ENCODE measurements at places on chromosomes 1 and 21.

- DNase-seq: no peak
Measured at GRCh38 chr1:78155121-78155520, 109.4 kb downstream of the GIPC2 start.

- peak; percentile 91 for DNase-seq
Measured at GRCh38 chr1:31306278-31306677, 9.4 kb downstream of the ZCCHC17 start.

- no peak for DNase-seq
Measured at GRCh38 chr1:213921311-213921710, 66.5 kb upstream of the PROX1 start.

DNA sequence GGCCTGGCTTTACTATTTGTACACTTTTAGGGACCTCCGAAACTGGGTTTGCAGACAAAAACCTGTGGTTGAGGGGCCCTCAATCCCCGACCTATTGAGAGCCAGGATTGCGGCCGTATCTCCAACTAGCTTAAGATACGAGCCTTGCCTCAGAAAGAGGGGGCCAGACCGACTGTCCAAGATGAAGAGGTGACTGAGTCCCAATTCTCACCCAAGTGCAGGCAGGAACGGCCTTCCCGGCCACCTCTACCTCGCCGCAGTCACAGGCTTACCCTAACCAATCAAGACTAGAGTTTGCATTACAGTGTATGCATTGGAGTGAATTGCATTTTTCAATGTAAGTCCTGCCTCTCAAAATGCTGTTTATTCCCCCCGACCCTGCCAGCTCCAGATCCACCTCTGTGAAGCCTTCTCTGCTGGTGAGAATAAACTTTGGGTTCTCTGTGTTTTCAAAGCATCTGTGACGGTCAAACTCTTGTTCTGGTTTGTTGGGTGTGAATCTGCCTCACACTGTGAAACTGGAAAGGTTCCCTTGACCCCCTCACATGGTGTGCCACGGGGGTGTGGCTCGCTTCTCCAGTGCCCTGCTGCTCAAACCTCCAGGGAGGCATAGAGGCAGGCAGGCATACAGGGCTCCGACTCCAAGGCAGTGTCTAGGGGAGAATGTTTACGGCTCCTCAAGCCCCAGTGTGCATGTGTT lies 62.2 kb upstream of the WLS start:
- no peak for DNase-seq

- DNase-seq: no peak
Measured at GRCh38 chr1:206556047-206556749, 48.9 kb downstream of the RASSF5 start.

- peak; percentile 70 for DNase-seq
Measured at GRCh38 chr1:209839875-209840546, 12.2 kb downstream of the UTP25 start.

DNA sequence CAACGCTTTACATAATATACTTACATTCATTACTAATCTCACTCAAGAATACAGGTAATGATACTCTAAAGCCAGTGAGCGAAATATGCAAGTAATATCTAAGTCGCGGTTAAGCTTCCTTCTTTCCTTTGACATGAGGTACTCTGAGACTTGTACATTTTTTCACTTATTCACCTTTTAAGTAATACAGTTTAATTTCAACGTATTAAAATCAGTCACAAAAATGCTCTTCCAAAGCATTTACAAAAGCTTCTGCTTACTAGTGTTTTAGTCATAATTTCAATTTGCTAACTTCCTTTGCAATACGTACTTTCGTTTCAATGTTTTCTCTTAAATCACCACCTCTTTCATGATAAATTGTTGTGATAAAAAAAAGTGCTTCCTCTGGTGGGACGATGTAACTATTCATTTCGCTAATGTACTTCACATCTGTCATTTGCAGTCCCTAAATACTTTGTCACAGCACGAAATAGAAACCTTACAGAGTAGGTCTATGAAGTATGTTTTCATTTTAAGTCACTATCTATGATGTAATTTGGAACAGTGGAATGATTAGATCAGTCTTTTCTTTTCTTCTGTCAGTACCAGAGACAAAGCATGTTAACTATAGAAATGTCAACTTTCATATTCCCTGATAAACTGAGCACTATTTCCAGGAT lies 34.0 kb upstream of the ADGRL4 start:
- no peak for DNase-seq

GRCh38 chr1:235898126-235898525 lies 31.4 kb upstream of the LYST start:
- DNase-seq: no peak

GRCh38 chr1:109878531-109879104 lies 32.0 kb upstream of the CSF1 start:
- DNase-seq: no peak

- DNase-seq: no peak
Measured at GRCh38 chr1:19720973-19721372, 56.3 kb downstream of the HTR6 start.

- DNase-seq: no peak
Measured at GRCh38 chr1:2380816-2381591, 10.3 kb downstream of the MORN1 start.

All from BJ (cell line).